Pons (tissue), 1 donor: ENCODE measurements at places on chromosomes 6 and 20.
A peak's percentile ranks its signal among the peaks of the same experiment; 100 is the strongest.

DNA sequence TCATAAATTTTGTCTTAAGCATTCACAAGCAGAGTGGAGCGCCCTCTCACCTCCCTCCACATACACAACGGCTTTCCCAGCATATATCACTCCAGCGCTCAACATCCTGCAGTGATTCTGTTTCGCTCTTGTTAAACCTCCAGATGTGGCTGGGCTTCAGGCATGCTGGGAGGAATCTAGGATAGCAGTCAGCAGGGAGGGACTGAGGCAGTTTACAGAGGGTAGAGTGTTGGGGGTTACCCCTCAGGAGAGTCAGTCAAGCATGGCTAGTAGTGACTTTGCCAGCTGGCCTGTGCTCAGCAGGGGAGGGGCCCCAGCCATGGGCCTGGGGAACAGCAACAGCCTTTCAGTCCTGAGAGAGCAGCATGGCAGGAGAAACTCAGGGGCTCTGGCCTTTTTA, 161.4 kb upstream of the FLRT3 start:
- peak; percentile 18 for DNase-seq

- no peak for DNase-seq
Measured at GRCh38 chr6:3061501-3061941, 6.8 kb upstream of the RIPK1 start.

- DNase-seq: no peak
Measured at GRCh38 chr6:170188571-170189001, 102.3 kb downstream of the DLL1 start.

- no peak for DNase-seq
Measured at GRCh38 chr6:110351546-110351945, 6.6 kb downstream of the METTL24 start.

DNA sequence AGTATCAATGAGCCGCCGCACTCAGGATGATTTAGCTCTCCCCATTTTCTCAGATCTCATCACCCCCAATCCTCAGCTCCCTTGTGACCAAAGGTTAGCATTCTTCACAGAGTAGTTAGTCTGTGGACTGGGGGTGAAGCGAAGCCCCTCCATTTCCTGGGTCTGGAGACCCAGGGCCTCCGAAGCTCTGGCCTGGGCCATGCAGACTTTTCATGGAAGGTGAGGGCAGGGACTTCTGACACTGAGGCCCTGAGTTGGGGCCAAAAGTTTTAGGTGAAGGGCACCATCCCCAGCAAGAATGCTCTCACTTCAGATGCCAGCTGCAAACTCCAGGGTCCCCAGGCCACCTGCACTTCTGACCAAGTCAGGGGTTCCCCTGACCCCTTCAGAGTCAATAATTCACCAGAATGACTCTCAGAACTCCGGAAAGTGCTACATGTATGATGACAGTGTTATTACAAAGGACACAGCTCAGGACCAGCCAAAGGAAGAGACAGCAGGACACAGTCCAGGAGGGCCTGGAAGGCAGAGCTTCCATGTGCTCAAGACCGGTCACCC, 65.7 kb upstream of the DUSP22 start:
- DNase-seq: no peak

GRCh38 chr6:2931970-2932748, 29.1 kb upstream of the SERPINB9 start:
- DNase-seq: peak; percentile 89

- DNase-seq: no peak
Measured at GRCh38 chr6:41445261-41445660, 100.9 kb upstream of the FOXP4 start.

- no peak for DNase-seq
Measured at GRCh38 chr20:2867081-2867864, 6.0 kb upstream of the PTPRA start.

- DNase-seq: no peak
Measured at GRCh38 chr6:31243508-31243907, 28.4 kb downstream of the HLA-C start.

- DNase-seq: no peak
Measured at GRCh38 chr6:92111386-92111785, 1308.0 kb downstream of the EPHA7 start.

DNA sequence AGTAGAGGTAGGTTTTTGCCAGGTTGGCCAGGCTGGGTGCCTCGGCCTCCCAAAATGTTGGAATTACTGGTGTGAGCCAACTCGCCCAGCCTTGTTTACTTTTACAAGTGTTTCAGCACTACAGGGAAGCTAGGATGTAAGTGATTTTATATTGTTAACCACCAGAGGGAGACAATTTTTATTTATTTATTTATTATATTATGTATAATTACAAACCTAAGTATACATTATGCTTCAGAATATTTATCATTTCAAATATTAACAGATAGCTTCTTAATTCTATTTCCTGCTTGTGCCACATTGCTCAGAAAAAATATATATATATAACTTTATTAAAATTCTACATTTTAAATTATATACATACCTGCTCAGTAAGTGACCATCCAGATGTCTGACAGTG, 9.8 kb downstream of the MMUT start:
- no peak for DNase-seq

- DNase-seq: peak; percentile 42
Measured at GRCh38 chr6:107489636-107490565, at the start of gene SOBP. Gene SOBP (plus strand): TSS chr6:107490117. CDS start chr6:107490617, 500 bp downstream.

DNA sequence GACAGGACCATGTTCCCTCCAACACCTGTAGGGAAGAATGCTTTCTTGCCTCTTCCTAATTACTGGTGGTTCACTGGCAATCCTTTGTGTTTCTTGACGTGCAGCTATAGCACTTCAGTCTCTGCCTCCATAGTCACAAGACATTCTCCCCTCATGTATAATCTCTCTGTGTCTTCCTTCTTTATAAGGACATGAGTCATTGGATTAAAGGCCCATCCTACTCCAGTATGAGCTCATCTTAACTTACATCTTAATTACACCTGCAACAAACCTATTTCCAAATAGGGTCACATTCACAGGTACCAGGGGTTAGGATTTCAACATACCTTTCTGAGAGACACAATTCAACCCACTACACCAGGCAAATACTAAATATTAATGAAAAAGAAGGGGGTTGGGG, 213.6 kb downstream of the RNGTT start:
- no peak for DNase-seq

DNA sequence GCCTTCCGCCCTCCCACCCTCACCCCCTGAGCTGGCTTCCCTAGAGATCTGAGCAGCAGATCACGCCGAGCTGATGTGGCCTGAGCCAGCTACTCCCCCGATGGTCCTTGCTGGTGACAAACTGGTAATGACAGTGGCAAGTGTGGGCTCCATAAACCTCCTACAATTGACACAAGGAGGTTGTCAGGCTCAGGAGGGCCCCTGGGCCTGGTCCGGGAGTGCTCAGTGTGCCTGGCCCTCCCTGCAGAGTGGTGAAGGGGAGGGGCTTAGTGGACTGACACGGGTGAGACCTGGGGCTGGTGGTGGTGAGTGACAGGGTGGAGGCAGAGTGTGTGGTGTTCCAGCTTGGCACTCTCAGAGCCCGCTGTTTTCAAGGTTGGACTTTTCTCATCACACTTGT, 22.6 kb upstream of the MPC1 start:
- DNase-seq: no peak

GRCh38 chr20:10300582-10301446, 82.2 kb downstream of the SNAP25 start:
- DNase-seq: no peak

DNA sequence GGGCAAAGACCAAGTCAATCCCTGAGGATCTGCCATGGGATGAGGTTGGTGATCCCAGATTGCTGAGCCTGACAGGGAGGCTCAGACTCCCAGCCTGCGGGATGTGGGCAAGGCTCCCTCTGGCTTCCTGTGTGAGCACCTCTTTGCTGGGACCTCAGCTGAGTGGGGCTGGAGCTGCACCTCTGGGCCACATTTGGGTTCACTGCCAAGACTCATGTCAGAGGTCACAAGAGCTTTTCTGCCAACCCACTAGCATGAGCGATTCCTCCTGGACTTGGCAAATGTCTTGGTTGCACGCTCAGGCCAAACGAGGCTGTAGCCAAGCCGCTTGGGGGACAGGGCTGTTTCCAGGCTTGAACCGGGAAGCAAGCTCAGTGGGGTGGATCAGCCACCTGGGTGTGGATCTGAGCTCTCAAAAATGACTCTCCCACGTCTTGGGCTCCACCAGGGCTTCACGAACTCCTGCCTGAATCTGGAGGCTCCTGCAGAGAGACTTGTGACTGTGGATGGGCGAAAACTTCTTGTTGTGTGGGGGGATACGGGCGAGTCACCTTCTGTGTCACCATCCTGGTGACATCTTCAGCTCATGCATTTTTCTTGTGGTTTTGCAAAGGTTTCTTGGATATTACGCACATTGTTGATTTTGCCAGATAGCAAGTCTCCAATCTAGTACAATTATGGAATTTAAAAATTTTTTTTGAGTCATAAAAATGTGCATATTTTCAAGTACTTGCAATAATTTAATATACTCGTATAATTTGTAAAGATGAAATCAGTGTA, 359.5 kb downstream of the CDH4 start:
- DNase-seq: no peak

DNA sequence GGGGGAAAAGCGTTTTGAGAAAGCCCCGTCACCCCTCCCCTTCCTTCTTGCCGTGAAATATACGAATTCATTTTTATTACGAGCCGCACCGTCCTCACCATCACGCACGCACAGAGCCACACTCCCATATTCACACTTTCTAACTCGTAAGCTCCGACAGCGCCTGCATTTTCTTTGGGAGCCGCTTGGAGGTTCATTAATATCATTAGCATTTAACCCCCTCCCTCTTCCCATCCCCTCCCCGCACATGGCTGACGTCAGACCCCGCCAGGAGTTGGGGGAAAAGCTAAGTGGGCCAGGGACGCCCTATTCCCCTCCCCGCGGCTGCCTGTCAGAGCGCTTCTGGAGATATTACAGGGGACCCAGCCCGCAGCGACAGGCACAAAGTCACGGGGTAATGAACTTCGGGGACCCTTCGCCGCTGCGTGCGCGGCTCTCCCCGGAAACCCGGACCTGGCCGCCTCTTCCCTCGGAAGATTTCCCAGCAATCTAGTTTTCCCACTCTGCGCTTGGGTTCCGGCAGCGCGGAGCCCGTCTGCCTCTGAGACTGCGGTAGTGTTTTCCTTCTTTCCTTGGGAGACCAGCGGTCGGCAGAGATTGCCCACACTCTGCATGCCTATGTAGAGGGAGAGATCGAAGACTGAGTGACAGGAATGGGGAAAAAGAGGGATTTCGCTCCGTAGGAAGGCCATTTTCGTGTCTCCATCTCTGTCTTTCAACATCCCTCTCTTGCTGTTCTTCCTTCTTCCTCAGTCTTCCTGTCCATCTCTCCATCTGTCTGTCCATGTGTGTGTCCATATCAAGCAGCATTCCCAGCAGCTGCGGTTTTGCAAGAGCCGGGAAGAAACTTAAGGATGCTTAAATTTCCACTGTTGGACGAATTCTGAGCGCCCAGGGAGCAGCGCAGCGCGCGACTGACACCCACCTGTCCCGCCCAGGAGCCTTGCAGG, at the start of gene NR2E1:
NR2E1 (plus strand) TSS at position 309 of the 950 bp plus-strand sequence. CDS start 744 bp downstream, outside the sequence.
- no peak for DNase-seq

DNA sequence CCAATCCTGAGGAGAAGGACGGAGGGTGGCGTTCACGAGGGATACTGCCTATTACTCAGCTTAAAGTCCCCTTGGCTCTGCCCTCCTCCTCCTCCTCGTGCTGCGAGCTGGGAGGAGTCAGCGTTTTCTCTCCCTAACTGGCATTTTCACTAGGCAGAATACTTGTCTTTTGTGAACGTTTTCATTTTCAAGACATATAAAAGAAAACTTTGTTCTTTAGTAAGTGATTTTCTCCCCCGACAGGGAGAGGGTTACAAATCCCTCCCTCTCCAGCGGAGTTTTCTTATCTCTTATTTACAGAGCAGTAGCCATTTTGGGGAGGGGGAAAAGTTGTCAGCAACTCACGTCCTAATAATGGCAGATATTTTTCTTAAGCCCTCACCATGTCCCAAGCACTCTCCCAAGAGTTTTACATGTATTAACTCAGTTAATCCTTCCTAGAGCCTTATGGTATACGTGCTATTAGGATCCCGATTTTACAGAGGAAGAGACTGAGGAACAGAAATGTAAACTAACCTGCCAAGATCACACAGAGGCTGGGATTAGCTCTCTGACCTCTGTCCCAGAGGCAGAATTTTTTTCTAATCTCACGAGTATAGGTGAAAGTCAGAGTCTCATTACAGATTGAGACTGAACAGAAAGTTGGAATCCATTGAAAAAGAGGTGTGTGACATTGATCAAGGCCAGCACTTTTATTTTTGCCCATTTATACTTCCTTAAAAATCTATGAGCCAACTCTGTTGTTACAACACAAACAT, 30.0 kb upstream of the ZNF217 start:
- DNase-seq: peak; percentile 71

DNA sequence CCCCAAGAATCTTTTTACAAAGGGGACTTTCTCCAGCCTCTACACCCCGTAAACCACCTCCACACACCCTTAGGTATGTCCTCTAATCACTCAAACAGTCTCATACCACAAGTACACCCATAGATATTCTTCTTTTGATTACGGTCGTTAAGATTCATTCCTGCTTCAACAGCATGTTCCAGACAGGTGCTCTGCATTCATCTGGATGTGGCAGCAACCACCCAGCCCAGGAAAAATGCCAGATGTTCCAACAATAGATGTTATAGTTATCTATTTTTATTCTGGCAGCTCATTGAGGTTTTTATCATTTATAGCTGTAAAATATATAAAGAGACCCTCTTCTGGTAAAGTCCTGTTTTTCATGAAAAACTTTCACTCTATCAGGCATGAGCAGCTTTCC, 60.7 kb downstream of the SIM1 start:
- no peak for DNase-seq

- DNase-seq: peak; percentile 50
Measured at GRCh38 chr20:266596-267562, 9.4 kb downstream of the DEFB132 start.

DNA sequence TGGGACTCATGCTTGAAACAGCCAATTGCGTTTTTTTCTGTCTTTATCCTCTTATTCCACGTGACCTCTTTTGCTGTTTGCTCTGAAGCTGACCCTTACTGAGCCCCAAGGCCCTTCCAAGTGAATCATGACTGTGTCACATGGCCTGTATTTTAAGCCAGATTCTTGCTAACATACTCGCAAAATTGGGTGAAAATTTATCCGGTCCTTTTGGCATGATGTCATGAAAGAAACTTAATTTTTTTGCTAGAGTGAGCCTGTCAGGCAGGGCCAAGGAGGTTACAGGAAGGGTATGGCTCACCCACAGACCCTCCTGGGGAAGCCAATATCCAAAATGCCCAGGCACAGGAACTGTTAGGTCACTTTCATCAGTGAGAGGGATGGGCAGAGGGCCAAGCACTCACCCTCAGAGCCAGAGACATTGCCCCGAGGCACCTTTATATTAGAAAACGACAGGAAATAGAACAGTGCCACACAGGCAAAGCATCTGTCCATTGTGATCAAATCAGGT, 296.7 kb downstream of the CDH26 start:
- no peak for DNase-seq

GRCh38 chr6:83884523-83884922, 25.0 kb downstream of the CYB5R4 start:
- DNase-seq: peak; percentile 61
